AG08395 (cell line): ENCODE measurements at places on chromosomes 1 and 21.

GRCh38 chr1:18344755-18345154, 136.0 kb upstream of the KLHDC7A start:
- no peak for DNase-seq

DNA sequence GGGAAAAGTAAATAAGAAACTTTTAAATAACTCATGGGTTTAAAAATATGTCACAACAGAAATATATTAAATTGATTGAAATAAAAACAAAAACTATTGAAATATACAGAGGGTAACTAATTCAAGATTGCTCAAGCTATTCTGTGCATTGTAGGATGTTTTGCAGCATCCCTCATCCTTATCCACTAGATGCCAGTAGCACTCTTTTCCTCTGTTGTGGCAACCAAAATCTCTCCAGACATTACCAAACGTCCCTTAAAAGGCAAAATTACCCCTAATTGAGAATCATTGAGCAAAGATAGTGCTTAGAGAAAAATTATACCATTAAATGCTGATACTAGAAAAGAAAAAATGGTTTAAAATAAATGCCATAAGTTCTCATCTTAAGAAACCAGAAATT, 682.6 kb downstream of the RWDD3 start:
- DNase-seq: peak; percentile 3

GRCh38 chr1:19178734-19179398, 31.2 kb downstream of the UBR4 start:
- DNase-seq: no peak

- DNase-seq: no peak
These were observed 140.3 kb downstream of the LMX1A start for GRCh38 chr1:165216254-165216653.
